Ovary (tissue), 10 donors: ENCODE measurements at places on chromosomes 12 and 14.
A peak's percentile ranks its signal among the peaks of the same experiment; 100 is the strongest.

GRCh38 chr12:25734529-25735180 is 181.6 kb upstream of the LMNTD1 start:
- no peak for DNase-seq
- no peak overlapping the region for H3K27ac ChIP-seq
- no peak overlapping the region for H3K4me3 ChIP-seq
- no peaks in the 10 kb centered on the region for H3K27me3 ChIP-seq
- H3K36me3 ChIP-seq = no peaks in the 10 kb centered on the region

- no peak overlapping the region for H3K4me3 ChIP-seq
- H3K36me3 ChIP-seq = no peaks in the 10 kb centered on the region
- H3K27ac ChIP-seq = no peak overlapping the region
- no peaks in the 10 kb centered on the region for H3K27me3 ChIP-seq
- DNase-seq = no peak
- no peaks in the 10 kb centered on the region for H3K4me1 ChIP-seq
Measured at GRCh38 chr12:11805043-11805442, 155.6 kb downstream of the ETV6 start.

GRCh38 chr12:47774663-47775062 is 1.6 kb downstream of the SLC48A1 start:
- no peaks in the 10 kb centered on the region for H3K36me3 ChIP-seq
- H3K27me3 ChIP-seq = no peaks in the 10 kb centered on the region
- no peak for DNase-seq
- peaks cover 34% of the 10 kb centered on the region for H3K4me1 ChIP-seq
- H3K27ac ChIP-seq = peak overlapping the region; percentile 76
- H3K4me3 ChIP-seq = no peak overlapping the region

- no peaks in the 10 kb centered on the region for H3K4me1 ChIP-seq
- H3K27ac ChIP-seq = no peak overlapping the region
- no peak for DNase-seq
- no peak overlapping the region for H3K4me3 ChIP-seq
- no peaks in the 10 kb centered on the region for H3K36me3 ChIP-seq
Measured at GRCh38 chr14:88695870-88696269, 96.9 kb downstream of the EML5 start.

GRCh38 chr12:47790676-47791350 is 17.8 kb downstream of the SLC48A1 start:
- DNase-seq = no peak
- no peak overlapping the region for H3K27ac ChIP-seq
- H3K27me3 ChIP-seq = no peaks in the 10 kb centered on the region
- H3K4me3 ChIP-seq = no peak overlapping the region

DNA sequence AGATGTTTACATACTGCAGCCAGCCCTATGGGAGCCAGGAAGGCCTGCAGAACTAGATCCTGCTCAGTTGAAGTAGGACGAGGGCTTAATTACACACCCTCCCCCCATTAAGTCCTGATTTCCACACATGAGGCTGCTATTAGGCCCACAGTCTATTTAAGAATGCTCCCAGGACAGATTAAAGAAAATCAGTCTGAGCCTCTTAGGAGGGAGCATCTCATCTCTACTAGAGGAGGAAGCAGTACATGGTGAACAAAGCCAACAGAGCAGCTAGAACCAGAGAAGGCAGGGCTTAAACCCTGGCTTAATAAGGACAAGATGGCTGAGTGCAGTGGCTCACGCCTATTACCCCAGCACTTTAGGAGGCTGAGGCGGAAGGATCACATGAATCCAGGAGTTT is 55.8 kb upstream of the ARHGAP5 start:
- no peak for DNase-seq
- H3K36me3 ChIP-seq = no peaks in the 10 kb centered on the region

DNA sequence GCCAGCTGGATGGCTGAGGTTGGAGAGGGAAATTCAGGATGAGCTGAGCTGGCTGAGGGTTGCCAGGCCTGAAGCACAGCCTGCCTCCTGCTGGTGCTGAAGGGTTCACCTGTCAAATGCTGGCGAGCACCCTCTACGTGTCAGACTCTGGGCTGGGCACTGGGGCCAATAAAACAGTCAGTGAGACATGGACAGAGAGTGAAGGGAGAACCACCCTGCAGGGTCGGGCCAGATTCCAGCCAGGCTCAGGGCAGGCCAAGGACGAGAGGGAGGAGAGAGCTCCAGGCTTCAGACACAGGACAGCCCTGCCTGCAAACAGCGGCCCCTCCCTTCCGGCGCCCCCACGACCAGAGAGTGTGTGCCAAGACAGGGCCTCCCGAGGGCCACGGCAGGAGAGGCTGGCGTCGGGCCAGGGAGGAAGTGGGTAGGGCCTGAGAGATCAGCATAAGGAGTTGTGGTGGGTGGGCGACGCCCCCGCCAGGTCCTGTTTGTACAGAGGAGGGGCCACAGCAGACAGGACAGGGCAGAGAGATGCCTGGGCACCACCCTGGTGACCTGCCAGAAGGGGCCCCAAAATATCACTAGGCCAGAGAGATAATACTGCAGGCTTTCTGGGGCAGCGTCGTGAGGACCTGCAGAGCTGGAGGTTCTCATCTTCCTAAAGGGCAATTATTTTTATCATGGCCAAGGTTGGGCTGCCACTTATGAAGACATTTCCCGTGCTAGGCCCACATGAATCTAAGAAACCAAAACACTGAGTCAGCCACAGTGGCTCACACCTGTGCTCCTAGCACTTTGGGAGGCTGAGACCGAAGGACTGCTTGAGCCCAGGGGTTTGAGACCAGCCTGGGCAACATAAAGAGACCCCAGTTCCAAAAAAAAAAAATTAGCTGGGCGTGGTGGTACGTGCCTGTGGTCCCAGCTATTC is 73.1 kb upstream of the GPR68 start:
- H3K27ac ChIP-seq = no peak overlapping the region
- DNase-seq = peak; percentile 73
- H3K4me1 ChIP-seq = peaks cover 7% of the 10 kb centered on the region
- H3K4me3 ChIP-seq = no peak overlapping the region
- H3K27me3 ChIP-seq = no peaks in the 10 kb centered on the region

DNA sequence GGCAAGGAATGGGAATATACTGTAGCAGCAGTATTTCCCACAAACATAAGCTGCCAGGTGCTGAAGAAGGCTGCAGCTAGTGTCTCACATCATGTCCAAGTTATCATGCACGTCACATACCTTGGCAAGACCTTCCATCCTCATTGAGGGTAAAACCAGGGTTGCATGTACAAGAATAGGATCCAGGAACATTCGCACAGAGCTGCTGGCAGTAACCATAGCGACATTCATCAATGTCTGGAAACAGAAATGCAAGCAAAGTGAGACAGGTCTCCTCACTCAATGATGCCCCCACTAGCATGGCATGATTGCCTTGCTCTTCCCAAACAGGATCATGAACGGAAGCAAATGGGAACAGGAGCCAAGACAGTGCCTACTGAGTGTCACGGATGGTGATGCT is 23.8 kb upstream of the TC2N start:
- no peaks in the 10 kb centered on the region for H3K36me3 ChIP-seq
- DNase-seq = no peak
- H3K4me1 ChIP-seq = peaks cover 8% of the 10 kb centered on the region
- no peaks in the 10 kb centered on the region for H3K27me3 ChIP-seq
- no peak overlapping the region for H3K4me3 ChIP-seq

DNA sequence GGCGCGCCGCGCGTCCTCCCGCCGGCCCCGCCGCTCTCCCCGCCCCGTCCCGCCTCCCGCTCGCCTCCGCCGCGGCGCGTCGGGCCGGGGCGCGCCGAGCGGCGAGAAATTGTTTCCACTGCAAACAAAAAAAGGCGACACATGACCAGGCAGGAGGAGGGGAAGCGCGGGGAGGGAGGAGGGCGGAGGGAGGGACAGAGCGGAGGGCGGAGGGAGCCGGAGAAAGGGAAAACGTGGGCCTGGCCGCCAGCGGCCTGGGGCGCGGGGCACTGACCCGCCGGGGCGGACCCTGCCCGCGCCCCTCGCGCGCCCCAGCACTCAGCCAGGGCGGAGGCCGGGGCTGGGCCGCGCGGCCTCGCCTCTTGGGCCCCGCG is at the start of gene FOXN3:
TSS of gene FOXN3 (minus strand) at position 143 of the 374 bp plus-strand sequence. CDS start 4,757 bp downstream, outside the sequence.
- no peaks in the 10 kb centered on the region for H3K27me3 ChIP-seq
- H3K27ac ChIP-seq = peak within 1 kb of the TSS; percentile 89
- H3K4me1 ChIP-seq = peaks cover 9% of the 10 kb centered on the region

GRCh38 chr14:86430853-86431252 is 900.9 kb downstream of the FLRT2 start:
- no peak for DNase-seq
- no peaks in the 10 kb centered on the region for H3K27me3 ChIP-seq
- H3K27ac ChIP-seq = no peak overlapping the region
- no peak overlapping the region for H3K4me3 ChIP-seq
- H3K4me1 ChIP-seq = no peaks in the 10 kb centered on the region

GRCh38 chr12:124203176-124203575 is 91.7 kb upstream of the RFLNA start:
- no peak overlapping the region for H3K4me3 ChIP-seq
- peak overlapping the region; percentile 1 for H3K27ac ChIP-seq
- DNase-seq = no peak
- no peaks in the 10 kb centered on the region for H3K27me3 ChIP-seq

DNA sequence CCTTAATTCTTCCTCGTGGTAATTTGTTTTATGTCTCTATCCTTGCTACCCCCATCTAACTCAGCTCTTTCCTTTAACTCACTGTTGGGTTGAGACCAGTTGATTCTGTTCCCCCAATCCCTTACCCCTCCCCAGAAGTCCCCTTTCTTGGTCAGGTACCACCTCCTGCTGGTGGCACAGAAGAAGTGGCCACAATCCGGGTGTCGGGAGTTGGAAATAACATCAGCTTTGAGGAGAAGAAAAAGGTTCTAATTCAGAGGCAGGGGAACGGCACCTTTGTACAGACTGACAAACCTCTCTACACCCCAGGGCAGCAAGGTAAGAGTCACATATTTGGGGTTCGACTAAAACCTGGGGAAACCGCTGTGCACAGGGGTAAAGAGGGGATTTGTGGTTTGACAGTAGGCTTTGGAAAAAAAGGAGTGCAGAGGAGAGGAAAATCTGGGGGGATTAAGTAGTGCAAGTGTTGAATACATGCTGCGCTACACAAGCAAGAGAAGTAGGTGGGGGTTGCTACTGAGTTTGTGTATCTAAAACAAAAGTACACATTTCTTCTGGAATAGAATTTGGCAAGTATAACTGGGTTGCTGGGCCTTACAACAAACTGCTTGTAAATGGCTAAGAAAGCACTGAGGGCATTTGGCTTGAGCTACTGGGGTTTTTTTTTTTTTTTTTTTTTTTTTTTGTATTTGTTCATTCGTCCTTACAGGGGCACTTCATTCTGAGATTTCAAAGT is 1.3 kb downstream of the A2ML1 start:
- H3K27me3 ChIP-seq = no peaks in the 10 kb centered on the region
- no peaks in the 10 kb centered on the region for H3K36me3 ChIP-seq
- H3K4me3 ChIP-seq = no peak overlapping the region
- DNase-seq = peak; percentile 44
- no peaks in the 10 kb centered on the region for H3K4me1 ChIP-seq
- no peak overlapping the region for H3K27ac ChIP-seq

DNA sequence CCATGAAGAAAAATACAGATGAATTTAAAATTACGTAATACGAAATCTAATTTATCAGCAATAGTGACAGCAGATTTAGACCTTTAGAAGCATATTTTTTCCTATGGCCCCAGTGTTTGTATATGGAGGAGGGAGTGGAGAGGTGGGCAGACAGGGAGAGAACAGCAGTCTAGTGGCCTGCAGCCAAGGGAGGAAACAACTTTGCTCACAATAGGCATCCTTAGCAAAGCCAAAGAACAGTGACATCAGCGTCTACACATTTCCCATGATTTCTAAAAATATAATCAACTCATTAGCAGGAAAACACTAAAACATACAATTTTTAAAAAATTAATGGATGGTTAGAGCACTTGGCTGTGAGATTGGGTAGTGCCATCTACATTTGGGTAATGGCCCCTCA is 622.6 kb upstream of the ATP2B1 start:
- H3K36me3 ChIP-seq = no peaks in the 10 kb centered on the region
- no peak for DNase-seq
- H3K4me3 ChIP-seq = no peak overlapping the region
- H3K4me1 ChIP-seq = no peaks in the 10 kb centered on the region
- no peak overlapping the region for H3K27ac ChIP-seq

DNA sequence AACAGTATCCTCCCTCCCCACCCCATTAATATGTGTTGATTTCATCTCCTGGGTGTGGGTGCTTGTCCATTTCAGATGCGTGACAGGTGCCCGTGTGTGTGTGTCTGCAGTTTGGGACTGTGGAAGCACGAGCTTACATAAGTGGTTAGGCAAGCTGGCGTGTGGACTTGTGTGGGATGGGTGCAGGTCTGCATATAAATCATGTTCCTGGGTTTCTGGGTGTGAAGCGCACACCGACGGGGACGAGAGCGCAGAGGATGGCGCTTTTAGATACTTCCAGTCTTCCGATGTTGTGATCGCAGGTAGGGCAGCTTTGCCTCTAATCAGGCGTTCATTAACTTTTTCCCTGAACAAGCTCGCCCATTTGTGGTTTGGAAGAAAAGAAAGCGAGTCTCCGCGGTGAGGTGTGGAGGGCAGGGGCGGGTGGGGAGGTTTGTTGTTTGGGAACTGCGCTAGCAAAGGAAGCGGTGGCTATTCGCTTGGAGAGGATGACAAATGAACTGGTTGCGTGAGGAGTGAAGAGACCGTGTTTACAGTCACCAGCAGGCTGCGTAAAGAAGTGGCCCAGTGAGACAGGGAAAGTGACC is 865 bp downstream of the RGS6 start:
- no peak overlapping the region for H3K27ac ChIP-seq
- H3K4me1 ChIP-seq = no peaks in the 10 kb centered on the region
- DNase-seq = no peak
- H3K4me3 ChIP-seq = peak overlapping the region; percentile 23

DNA sequence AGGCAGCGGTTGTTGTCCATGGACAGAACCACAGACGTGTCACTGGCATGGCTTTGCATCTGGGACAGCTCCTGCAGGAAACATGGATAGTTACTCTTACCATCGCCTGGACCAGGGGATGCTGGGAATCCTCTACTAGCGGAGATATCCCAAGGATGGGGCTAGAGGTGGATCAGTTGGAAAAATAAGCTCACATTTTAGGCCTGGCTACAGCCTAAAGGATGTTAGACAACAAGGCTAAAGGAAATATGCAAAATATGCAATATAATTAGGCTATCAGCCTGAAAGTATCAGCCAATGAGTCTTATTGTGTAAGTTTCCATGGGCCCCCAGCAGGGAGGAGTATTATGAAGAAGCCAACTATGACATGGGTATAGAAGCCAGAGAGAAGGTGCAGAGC is 5.0 kb downstream of the KRT76 start:
- no peak overlapping the region for H3K4me3 ChIP-seq
- no peaks in the 10 kb centered on the region for H3K36me3 ChIP-seq
- H3K27ac ChIP-seq = no peak overlapping the region
- no peaks in the 10 kb centered on the region for H3K4me1 ChIP-seq
- H3K27me3 ChIP-seq = no peaks in the 10 kb centered on the region

DNA sequence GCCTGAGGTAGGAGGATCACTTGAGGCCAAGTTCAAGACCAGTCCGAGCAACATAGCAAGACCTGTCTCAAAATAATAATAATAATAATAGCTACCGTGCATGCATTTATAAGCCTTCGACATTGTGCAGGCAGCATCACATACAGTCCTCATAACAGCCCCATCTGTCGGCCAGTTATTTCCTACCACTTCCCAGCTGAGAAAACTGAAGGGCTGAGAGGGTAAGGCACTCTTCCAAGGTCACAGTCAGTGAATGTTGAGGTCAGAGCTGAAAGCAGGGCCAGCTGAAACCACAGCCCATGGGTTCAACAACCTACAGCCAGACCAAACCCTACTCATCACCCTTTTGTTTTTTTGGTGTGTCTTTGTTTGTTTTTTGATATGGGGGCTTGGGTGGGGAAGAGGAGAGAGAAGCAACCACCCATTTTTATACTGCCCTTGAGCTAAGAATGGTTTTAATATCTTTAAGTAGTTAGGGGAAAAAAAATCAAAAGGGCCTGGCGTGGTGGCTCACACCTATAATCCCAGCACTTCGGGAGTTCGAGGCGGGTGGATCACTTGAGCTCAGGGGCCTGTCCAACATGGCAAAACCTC is 16.8 kb upstream of the ITPK1 start:
- no peak for DNase-seq
- H3K27me3 ChIP-seq = no peaks in the 10 kb centered on the region
- H3K27ac ChIP-seq = no peak overlapping the region
